ENCODE measurements at places on chromosomes 5 and 9. TPM values are rescaled to one million over a fixed set of nuclear protein-coding genes. Genes with fewer than 3 reads are reported as not detected.
A peak's percentile ranks its signal among the peaks of the same experiment; 100 is the strongest.

GRCh38 chr9:137827908-137828526 lies 49.6 kb upstream of the CACNA1B start:
- DNase-seq, result no peak

GRCh38 chr9:97514531-97514930 lies 13.1 kb downstream of the TMOD1 start:
- no peak for DNase-seq

DNA sequence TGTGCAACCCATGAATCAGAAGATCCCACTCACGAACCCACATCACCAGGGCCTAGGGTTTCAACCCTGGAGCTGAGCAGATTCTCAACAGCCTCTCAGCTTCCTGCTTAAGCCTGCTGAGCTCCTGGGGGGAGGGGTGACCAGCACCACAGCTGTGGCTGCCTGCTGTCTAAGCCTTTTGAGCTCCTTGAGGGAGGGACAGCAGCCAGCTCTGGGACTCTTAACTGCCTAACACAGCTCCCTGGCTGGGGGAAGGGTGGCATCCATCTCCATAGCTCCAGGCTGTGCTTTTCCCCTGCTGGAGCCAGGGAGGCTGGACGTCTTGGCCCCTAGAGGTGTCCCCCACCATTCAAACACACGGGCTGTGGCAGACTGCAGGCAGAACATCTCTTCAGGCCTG lies 250.3 kb downstream of the DMAC1 start:
- peak; percentile 10 for DNase-seq

DNA sequence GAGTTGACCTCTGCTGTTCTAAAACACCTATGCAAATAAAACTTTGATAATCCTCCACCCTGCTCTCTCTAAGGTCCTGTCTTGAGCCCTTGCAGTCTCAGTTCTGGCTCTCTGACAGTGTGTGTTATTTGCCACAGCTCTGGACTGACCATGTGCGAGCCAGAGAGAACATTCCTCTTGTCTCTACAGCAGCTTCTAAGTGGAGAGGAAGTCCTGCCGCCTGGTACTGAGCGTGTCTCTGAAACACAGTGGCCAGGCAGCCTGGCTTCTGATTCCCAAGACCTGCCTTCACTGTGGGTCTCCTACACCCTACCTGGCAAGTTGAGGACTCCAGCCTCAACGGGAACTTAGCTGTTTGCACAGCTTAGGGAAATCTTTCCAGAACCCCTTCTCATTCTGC lies 61.6 kb downstream of the ENTREP1 start:
- no peak for DNase-seq

GRCh38 chr5:155275222-155275621 lies 261.7 kb downstream of the KIF4B start:
- DNase-seq, result no peak

DNA sequence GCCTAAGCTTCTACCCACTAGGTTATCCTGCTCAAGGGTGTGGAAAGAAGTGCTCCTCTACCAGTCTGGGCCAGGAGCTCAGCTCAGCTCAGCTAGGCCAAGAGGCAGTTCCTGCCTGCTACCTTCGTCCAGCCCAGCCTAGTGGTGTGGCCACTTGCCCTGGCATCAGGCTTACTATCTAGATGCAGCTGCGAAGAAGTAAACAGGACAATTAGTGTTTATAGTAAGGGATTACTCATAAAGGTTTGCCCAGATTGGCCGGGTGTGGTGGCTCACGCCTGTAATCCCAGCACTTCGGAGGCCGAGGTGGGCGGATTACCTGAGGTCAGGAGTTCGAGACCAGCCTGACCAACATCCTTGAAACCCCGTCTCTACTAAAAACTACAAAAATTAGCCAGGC lies 12.8 kb upstream of the SPATA24 start:
- DNase-seq, result peak; percentile 53

- DNase-seq, result no peak
Observed at GRCh38 chr9:121737481-121737931, 86.1 kb downstream of the DAB2IP start.

DNA sequence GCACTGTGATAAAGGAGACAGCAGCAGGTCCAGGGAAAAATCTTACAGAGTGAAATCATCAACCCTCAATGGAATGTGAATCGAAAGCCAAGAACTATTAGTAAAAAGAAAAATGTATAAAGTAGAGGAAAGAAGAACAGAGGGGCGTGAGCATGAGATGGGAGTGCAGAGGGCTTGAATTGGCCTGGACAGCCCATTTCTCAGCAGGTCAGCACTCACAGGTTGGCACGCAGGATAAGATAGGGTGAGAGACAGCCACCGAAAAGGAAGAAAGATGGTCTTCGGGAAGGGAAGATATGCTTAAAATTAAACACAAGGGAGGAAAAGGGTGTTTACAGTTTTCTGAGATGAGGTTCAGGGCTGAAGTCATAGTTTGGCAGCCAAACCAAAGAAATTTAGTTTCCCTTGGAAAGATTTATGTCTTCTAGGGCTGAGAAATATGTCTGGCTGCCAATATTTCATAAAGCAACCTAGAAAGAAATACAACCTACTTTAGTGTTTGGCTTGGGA lies 524.7 kb downstream of the SPATA31D1 start:
- no peak for DNase-seq

DNA sequence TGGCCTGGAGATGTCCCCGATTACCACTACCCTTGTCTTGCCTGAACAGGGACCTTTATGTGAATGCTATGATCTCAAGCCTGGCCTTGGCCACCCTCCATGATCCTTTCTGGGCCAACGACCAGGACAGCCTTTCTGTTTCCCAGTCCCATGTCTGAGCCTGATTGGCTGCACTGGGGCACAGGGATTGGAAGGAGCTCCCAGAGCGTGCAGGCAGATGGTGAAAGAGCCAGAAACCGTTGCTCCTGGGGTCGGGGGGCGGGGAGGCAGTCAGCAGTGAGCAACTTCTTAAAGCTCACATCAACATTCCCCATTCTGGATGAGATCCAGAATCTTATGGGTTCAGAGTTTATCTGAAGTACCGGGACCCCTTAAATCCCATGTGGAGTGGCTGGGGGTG lies 84.4 kb downstream of the INSYN2B start:
- DNase-seq, result no peak

DNA sequence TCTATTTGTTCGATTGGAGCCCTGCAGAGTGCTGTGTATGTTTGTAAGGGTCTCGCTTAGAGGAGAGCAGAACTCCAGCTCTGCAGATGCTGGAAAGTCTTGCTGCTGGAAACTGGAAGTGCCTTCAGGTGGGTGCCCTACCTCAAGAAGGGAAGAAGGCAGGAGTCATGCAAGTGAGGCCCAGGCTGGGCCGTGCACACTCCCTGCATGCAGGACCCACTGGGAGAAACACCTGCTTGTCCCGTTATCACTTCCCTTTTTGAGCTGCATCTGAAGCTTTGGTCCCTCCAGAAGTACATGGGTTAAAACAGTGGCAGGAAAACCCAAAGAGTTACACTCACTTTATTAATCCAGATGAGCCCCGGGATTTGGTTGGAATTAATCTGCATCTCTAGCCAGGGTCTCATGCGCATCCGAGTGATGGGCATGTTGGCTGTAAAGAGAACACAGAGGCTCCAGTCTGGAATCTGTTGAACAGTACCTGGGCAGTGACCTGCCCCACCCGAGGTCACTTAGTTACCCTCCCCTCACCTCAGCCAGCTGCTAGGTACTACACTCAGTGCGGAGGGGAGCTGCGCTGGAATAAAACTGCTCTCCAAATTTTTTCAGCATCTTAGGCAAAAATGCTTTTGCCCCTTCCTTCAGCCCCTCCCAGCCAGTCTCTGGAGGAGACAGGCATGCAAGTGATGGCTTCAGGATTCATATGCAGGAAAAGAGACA lies 1.4 kb downstream of the IRF1 start:
- DNase-seq, result no peak

DNA sequence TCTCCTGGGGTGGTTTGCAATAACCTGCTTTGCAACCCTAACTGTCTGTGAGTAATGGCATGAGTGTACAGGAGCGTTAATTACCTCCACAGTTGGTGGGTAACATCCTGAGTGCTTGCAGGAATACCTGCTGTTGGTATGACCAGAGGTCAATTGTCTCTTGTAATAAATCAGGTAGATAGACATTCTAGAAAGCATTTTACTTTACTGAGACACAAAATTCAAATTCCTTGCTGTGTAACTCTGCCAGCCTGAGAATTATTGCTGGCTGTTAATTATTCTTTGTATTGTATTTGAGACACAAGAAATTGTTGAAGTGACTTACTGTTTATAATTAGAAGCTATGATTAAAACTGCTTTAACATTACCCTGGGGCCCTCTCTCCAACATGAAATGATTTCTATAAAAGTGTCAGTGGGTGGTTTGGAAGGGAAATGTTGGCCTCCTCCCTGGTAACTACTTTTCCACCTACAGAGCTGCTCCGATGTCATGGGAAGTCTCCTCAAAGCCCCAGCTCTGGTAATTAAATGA lies 150.8 kb upstream of the ADCY2 start:
- DNase-seq, result no peak

- DNase-seq, result no peak
Observed at GRCh38 chr9:129900263-129901027, 65.2 kb downstream of the USP20 start.

GRCh38 chr5:83251849-83252248 lies 174.5 kb downstream of the XRCC4 start:
- DNase-seq, result no peak

- DNase-seq, result no peak
Observed at GRCh38 chr5:55030676-55031369, 6.8 kb downstream of the GZMK start.

DNA sequence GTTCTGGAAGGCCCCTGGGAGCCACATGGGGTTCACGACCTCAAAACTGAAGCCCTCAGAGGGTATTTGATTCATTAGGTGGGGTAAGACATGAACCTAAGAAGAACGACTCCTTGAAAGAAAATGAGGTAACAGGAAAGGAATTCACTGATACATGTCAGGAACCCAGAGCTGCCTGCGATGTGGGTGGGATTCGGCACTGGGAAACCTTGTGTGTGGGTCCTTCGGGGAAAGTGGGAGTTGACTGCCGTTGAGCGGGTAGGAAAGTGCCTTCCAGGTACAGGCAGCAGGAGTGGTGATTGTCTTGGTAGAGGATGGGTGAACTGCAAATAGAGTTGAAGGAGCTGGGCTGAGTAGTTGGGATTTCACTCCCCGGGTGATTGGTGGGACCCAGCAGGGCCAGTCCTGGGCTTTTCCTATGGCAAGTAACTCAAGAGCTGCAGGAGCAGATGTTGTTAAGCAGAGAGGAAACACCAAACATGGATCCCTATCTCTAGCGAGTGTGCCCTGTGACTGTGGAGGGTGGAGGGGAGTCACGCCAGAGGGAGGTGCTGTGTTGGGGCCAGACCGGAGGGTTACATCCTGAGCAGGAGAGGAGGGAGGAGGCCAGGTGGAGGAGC lies 30.8 kb downstream of the ANKRD33B start:
- no peak for DNase-seq

GRCh38 chr5:5788793-5789192 lies 366.3 kb downstream of the ICE1 start:
- no peak for DNase-seq

DNA sequence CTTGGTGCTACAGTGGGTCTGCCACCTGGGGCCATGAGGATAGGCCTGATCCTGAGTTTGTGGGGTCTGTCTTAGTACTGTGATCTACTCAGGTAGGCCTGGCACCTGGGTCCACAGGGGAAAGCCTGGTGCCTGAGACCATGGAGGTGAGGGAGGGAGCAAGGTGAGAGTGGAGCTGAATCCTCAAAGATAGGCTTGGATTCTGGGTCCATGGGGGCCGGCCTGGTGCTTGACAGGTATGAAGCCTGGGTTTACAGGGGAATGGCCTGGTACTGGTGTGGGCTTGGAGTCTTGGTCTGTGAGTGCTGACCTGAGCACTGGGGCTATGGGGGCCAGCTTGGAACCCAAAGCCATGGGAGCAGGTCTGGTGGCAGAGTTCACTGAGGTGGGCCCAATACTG lies 439.2 kb upstream of the SMARCA2 start:
- no peak for DNase-seq

DNA sequence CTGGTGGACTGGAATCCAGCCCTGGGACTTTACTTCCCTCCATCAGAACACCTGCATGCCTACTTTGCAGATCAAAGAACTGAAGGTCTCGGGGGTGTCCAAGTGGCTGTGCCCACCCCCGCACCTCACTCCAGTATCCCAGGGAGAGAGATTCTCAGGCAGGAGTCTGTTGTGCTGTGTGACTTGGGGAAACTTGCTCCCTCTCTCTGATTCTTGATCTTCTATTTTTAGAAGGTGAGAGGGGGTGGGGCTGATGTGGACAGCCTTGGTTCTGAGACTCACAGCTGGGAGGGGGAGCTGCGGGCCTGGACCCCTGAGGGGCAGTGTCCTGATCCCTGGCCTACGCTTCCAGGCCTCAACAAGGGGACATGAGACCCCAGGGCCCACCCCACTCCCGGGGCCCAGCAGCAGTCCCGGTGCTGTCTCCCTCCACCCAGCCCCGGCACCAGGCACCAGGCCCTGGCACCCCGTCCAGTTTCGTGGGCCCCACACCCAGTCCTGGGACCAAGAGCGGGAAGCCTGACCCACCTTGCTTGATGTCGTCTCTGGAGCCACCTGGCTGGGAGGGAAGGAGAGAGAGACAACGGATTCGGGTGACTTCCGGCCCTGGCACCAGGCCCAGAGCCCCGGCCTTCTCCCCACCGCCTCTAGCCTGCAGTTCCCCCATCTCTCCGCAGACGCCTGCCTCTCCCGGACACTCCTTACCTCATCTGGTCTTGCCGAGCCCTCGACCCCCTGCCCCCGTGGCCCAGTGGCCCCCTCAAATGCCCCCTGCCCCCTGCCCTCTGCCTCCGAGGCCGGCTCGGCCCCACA lies 74.0 kb upstream of the SPTLC1 start:
- no peak for DNase-seq

DNA sequence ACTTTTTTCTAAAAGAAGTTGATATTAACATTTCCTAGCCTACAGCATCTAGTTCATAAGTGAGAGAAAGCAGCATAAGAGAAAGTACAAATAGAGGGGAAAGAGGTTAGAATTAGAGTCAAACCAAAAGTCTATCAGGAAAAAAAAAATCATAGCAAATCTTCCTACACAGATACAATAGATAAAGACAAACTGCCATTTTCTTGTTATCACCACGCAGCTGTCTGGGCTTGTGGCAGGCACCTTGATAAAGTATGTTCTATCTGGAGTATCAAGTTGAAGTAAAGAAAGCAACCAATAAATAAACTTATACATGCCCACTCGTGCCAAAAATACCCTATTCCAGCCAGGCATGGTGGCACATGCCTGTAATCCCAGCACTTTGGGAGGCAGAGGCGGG lies 5.3 kb upstream of the NR4A3 start:
- DNase-seq, result no peak

GRCh38 chr5:140637371-140638100 lies 1.7 kb upstream of the TMCO6 start:
- DNase-seq, result no peak

- no peak for DNase-seq
Observed at GRCh38 chr9:6692881-6693361, 47.4 kb upstream of the GLDC start.

The FOXI1 gene
- total RNA-seq, result not detected

The PDE8B gene
- total RNA-seq, result not detected

The SIMC1 gene
- total RNA-seq, result 17.7 TPM

The IL5 gene
- total RNA-seq, result not detected

The RGS14 gene
- total RNA-seq, result 28.1 TPM

The PHYHD1 gene
- total RNA-seq, result not detected

The TXNDC8 gene
- total RNA-seq, result not detected

Measured in H4 (cell line).